ENCODE measurements at places on chromosomes 5 and 9.

GRCh38 chr9:112487799-112488340, 1.2 kb downstream of the KIAA1958 start:
- DNase-seq: no peak

DNA sequence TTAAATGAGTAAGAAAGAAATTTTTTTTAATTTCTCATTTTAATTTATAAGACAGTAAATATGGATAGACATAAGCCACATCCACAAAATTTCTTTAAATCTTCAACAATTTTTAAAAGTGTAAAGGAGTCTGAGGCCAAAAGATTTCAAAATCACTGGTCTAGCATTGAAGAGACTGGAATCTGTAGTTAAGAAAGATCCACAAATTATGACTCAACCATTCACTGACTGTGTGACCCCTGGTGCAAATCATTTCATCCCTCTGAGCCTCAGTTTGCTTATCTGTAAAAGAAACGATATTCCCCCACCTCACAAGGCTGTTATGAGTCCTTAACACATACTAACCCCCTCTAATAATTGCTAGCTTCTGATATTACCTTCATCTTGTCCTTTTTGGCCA, 98.5 kb downstream of the EBF1 start:
- DNase-seq: no peak

DNA sequence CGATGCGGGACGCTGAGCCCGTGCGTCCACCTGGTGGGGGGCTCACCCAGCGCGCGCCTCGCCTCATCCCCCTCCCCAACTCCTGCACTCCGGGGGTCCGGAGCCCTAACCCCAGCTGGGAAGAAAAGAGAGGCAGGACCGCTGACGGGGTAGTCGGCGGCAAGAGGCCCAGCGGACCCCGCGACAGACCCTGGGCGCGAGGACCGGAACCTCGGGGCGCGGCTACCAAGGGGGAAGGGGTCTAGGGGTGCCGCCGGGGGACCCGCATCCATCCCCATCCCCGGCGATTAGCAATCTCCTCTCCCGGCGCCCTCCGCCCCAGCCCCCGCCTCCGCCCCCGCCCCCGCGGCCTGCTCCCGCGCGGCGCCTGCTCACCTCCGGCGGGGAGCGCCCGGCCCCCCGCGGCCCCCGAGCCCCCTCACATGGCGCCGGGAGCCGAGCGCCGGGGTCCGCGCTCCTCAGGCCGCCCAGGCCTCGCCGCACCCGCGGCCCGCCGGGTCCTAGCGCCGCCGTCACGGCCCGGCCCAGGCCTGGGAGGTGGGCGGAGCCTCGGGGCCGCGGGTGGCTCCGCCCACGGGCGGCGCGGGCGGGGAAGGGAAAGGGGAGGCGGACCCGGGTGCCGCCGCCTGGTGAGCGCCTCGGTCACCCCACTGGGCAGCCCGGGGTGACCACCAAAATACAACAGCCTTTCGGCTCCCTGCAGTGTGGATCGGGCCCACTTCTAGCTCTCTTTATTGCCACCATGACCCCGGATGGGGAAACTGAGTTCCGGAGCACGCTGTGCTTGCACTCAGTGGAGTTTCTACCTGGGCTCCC, at the start of gene ST6GALNAC6:
Gene ST6GALNAC6 (minus strand): TSS at position 476 of the 816 bp plus-strand sequence. CDS start 1,622 bp downstream, outside the sequence.
- no peak for DNase-seq

GRCh38 chr9:120066315-120066714, 513.7 kb downstream of the CDK5RAP2 start:
- DNase-seq: no peak

DNA sequence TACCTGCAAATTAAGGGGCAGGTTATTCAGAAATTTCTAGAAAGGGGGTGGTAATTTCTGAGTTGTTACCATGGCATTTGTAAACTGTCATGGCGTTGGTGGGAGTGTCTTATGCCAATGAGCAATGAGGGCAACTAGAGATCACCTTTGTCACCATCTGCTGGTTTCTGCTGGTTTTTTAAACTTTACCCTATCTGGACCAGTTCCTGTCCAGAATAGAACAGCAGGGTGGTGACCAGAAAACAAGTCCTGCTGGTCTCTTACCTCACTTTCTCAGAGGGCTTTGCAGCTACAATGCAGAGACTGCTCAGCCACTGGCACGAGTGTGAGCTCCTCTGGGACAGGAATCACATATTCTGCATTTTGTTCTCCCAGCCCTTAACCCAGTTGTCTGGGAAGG, 51.4 kb downstream of the FAM114A2 start:
- no peak for DNase-seq

- DNase-seq: no peak
Observed at GRCh38 chr5:153542536-153542935, 52.1 kb downstream of the GRIA1 start.

DNA sequence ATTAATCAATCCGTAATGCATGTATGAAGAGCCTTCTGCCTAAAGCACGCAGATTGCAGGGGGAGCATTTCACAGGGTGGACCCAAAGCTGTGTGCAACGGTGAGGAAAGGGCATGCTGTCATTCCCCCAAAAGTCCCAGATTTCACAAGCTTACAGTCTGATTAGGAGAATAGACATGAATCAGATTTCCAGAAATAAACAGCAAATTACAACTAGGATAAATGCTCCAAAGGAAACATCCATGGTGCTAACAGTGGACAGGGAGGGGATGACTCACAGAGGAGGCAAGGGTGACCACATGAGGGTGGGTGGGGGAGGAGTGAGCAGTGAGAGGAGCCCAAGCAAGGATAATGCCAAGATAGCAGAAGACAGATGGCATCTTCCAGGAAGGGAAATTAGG, 258.4 kb upstream of the TAS2R1 start:
- no peak for DNase-seq

GRCh38 chr5:131794586-131794985, 2.2 kb downstream of the FNIP1 start:
- DNase-seq: no peak

GRCh38 chr5:175868348-175868723, 3.0 kb upstream of the CPLX2 start:
- no peak for DNase-seq

GRCh38 chr5:151054709-151055108, 26.1 kb downstream of the TNIP1 start:
- no peak for DNase-seq

- DNase-seq: no peak
Observed at GRCh38 chr5:178403351-178403750, 170.7 kb upstream of the PHYKPL start.

DNA sequence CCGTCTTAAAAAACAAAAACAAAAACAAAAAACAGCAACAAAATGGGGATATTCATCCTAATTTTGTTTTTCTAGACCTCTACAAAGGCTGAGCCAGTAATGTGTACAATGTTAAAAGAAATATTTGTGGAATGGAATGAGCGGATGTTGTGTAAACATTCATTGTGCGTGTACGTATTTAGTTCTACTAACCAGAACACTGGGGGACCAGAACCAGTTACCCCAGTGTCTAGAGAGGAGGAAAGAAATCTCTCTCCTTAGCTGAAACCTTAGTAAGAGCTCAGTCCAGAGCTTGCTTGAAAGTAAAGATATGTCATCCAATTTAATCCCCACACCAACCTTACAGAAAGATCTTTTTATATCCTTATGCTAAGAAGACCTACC, 106.7 kb upstream of the CPEB4 start:
- DNase-seq: no peak

- no peak for DNase-seq
Observed at GRCh38 chr9:4760122-4760521, 19.1 kb upstream of the AK3 start.

DNA sequence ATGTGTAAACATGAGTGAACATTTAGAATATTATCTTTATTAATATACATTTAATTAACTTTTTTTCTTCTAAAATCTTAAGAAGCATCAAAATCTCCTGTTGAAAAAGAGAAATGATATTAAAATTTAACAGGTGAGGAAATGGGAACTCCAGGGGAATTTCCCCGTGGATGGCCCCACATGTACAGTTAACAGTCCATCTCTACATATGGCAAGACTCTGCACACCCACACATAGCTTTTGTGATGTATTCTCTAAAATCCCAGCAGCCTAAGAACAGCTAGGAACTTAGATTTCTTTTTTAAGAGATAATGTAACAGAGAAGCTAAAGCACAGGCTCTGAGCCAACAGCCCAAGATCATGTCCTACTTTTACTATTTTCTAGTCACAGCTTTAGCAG, 556.3 kb upstream of the RGMB start:
- no peak for DNase-seq

DNA sequence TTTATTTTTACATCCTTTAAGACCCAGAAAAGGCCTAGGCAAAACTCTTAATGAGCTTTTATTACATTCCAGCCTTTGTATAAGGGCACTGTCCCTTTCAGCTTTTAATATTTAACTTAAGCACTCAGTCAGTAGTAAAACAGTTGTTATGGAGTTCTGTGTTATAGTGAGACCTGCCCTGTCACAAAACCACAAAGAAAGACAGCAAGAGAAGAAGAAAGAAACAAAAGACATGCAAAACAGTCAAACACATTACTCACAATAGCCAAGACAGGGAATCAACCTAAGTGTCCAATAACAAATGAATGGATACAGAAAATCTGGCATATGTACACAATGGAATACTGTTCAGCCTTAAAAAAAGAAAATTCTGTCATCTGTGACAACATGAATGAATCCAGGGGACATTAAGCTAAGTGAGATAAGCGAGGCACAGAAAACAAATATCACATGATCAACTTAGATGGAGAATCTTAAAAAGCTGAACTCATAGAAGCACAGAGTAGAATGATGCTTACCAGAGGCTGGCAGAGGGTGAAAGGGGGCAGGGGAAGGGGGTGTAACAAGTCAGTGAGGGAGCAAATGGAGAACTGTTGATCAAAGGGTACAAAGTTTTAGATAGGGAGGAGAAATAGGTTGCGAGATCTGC, 63.8 kb upstream of the CCNG1 start:
- no peak for DNase-seq

GRCh38 chr9:12722131-12722530, 28.9 kb downstream of the TYRP1 start:
- no peak for DNase-seq

DNA sequence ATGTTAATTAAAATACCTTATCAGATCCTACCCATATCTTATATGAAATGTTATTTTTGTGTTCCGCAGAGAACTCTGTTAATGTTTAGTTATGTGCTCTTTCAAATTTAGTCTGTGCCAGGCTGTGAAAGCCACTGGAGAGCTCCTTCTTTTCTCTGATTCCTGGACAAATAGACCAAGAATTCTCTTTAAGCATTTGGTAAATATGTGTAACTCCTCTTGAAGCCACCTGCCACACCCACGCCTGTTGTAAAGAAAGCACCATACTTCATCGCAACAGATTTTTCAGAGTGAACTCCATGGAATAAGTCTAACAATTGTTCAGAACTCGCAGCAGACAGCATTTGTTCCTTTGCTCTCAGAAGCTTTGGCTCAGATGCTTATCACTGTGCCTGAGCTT, 301.1 kb downstream of the FAM170A start:
- no peak for DNase-seq

DNA sequence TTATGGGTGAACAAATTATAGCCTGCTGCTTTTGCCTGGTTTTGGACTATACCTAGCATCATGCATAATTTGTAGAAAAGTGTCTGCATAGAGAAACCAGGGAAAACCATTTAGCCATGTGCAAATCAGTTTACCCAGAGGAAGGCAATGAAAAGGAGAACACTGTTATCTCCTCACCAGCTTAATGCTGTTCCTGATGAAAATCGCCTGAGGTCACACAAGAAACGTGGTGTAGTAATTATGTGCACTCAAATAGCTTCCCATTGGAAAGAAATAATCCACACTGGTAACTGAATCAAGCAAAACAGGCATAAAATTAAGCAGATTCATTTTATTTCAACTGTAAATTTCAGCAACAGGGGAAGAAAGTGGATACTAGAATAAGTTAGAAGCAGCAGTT, 51.7 kb upstream of the FAM240B start:
- DNase-seq: no peak

- no peak for DNase-seq
Observed at GRCh38 chr5:54610197-54610944, 92.8 kb downstream of the SNX18 start.
